ENCODE measurements at places on chromosomes 7 and 10.

- no peak for DNase-seq
These were observed 91.5 kb downstream of the NRP1 start for GRCh38 chr10:33242931-33243330.

- DNase-seq: no peak
These were observed 425.9 kb downstream of the LRMDA start for GRCh38 chr10:75857269-75857846.

DNA sequence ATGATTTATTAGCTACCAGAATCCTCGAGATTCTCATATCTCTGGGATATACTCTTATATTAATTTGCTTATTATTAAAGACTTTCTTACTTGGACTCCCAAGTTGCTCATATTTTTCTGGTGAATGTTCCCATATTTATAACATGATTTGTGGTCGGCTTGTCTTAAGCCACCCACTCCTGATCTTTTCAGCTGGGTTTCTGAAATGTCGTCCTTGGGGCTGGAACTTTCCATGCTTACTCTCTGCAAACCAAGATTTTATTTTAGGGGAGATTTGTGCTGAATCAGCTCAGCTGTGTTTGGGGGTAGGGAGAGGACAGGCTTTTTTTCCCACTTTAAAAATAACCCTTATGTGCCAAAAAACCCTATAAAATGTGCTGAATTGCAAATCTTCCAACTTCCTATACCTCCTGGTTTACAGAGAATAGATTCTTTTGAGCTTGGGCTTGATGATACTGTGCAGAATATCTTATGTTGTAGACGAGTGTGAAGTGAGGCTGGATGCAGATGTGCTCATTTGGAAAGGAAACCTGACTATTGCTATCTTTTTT, 162.1 kb downstream of the SND1 start:
- DNase-seq: no peak

GRCh38 chr10:46035923-46036849, 5.8 kb upstream of the NCOA4 start:
- DNase-seq: no peak

GRCh38 chr7:27635728-27636127, 27.0 kb downstream of the HIBADH start:
- no peak for DNase-seq

DNA sequence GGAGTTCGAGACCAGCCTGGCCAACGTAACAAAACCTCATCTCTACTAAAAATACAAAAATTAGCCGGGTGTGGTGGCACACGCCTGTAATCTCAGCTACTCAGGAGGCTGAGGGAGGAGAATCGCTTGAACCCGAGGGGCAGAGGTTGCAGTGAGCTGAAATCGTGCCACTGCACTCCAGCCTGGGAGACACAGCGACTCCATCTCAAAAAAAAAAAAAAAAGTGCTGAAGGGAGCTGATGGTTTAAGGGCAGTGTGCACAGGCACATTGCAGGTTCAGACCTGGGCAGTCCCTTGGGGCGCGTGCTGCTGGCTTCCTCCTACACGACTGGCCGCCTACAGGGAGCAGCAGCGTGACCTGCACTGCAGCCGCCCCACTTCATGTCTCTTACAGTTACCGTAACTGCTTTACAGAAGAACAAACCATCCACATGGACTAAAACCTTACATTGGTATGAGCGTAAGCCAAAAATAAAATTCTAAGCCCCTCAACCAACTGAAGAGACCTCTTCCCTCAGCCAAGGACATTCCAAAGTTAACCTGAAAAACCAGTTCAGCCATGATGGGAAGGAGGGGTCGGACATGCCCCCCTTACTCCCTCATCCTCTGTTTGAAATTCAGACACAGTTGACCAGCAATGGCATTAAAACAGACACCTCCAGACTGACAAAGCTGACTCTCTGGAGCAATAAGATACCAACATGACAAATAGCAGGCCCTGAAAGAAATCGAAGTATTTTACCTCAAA, 262.2 kb downstream of the ZMYND11 start:
- no peak for DNase-seq

- no peak for DNase-seq
These were observed 97.3 kb upstream of the MACROH2A2 start for GRCh38 chr10:69955211-69955805.

GRCh38 chr10:21315645-21316220, 209.7 kb downstream of the SKIDA1 start:
- no peak for DNase-seq

- no peak for DNase-seq
These were observed 62.4 kb upstream of the NANOS1 start for GRCh38 chr10:118967160-118967559.

GRCh38 chr10:50260791-50261281, 9.5 kb upstream of the ASAH2 start:
- no peak for DNase-seq

GRCh38 chr7:27159266-27160144, 3.0 kb upstream of the HOXA7 start:
- no peak for DNase-seq

DNA sequence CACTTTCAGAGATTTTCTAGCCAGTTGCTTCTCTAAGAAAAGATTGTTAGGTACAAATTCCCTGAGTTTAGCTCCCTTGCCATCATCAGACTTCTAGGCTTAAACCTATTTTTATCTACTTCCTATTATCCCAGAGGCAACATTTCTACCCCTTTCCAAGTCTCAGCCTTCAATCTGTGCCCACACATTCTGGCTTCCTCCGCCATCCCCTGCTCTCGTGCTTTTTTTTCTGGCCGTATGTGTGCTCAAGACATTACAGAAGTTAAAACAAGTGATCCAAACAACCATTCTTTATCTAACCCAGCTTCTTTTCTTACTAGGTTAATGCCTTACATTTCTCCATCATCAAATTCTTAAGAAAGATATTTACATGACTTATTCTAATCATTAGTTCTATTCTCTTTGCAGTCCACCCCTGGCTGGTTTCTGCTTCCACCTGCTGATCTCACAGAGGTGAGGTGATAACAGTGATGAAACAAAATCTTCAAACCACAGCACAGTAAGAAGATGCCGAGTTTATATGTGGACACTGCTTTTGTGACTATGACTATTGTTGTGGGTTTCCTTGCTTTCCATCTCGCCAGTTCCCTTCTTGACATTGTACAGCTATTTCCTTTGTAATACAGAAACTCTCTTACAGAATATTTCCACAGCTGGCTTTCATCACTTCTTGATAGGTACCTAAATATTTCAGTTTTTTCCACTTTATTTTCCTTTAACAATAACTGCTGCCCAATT, 18.3 kb upstream of the CDK6 start:
- no peak for DNase-seq

DNA sequence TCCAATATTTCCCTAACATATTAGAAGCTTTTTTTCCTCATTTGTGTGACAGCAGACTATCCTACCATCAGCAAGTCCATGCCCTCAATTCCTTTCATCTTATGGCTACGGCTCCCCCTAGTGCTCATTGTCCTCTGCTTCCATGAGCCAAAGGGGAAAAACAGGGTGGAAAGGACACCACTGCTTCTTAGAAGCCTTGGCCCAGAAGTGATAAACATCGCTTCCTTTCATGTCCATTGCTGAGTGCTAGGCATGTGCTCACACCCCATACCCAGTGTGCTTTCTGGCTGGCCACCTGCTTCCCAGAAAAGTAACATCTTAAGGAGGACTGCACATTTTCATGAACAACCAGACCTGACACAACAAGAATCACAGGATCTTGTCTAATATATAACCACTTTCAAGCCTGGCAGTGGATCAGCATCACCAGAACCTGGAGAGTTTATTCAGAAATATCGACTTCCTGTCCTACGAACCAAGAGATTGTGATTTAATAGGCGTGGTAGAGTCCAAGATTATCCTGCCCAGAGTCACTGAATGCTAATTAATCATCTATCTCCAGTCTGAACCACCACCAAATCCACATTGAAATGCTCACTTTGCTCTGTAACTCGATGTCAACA, 650.5 kb upstream of the SORCS1 start:
- no peak for DNase-seq

- DNase-seq: no peak
These were observed 901.8 kb upstream of the ZWINT start for GRCh38 chr10:57262892-57263291.

DNA sequence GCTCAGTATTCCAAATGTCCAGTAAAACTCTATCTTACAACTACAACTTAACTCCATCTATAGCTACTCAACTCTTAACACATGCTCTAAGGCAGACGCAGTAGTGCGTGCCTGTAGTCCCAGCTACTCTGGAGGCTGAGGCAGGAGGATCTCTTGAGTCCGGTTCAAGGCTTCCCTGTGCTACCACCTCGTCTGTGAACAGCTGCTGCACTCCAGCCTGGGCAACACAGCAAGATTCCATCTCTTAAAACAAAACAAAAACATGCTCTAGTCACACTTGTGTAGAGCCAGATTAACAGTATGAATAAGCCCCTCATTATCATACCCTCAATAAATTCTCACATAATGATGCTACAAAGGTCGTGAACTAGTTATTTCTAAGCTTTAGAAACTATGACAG, 3.6 kb downstream of the BAZ1B start:
- DNase-seq: no peak

DNA sequence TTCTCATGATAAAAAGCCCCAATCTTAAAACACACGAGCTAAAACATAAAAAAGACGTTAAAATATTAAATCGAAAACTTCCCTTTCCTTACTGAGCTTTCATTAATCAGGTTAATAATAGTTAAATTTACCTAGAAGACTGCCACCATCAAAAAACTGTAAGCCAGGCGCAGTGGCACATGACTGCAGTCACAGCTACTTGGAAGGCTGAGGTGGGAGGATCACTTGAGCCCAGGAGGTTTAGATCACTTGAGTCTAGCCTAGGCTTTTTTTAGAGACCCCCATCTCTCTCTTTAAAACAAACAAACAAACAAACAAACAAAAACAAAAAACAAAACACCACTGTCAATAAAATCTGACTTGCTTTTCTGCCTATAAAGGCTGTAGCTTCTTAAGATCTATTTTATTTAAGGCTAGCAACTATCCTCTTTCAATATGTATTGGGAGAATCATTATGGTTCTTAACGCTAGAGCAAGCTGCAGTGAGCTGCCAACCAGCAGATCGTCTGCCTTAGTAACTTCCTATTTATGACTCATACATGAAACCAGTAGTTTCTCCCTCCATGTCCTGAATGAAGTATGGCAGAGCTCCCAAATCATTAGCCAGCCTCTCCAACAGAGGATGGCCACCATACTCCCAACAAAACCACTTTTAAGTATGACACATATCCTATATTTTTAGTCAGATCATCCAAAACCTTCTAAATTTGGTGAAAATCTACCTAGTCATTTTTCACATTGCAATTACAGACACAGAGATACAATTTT, 163.7 kb downstream of the SRPK2 start:
- DNase-seq: no peak

DNA sequence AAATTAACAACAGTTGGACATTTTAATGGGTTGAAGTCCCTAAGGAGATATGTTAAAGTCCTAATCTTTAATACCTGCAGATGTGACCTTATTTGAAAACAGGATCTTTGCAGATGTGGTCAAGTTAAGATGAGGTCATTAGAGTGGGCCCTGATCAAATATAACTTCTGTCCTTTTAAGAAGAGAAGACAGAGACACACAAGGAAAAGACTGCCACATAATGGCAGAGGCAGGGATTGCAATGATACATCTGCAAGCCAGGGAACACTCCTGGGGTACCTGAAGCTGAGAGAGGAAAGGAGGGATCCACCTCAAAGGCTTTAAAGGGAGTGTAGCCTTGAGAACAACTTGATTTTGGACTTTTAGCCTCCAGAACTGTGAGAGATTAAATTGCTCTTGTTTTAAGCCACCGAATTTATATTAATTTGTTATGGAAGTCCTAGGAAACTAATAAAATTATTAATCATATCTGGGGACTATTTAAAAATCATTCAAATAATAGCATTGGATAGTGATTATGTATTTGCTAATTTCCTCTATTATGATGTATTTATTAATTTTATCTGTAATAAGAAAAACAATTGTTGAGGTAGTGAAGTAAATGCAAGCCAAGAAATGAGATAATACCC, 700.0 kb upstream of the PCDH15 start:
- no peak for DNase-seq

- DNase-seq: no peak
These were observed 59.0 kb downstream of the SYPL1 start for GRCh38 chr7:106053109-106053508.

DNA sequence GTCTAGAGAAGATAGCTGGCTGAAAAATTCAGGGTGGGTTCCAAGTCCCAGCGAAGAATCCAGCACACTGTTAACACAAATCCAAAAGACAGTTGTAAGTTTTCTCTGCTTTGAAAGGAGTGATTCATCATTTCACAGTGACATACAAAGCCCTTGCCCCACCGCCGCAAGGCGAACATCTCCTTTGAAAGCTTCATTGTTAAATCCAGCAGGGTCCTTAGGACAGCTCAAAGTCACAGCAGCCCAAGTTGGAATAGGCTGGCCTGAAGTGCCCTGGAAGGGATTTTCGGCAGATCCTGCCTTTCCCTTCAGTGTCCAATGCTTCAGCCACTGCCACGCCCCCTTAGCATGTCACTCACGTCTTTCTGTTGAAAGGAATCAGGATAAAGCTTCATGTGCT, 526.1 kb downstream of the CALN1 start:
- DNase-seq: no peak

GRCh38 chr7:148212731-148213130, 377.8 kb upstream of the C7orf33 start:
- no peak for DNase-seq

- DNase-seq: no peak
These were observed 47.3 kb upstream of the OIT3 start for GRCh38 chr10:72846238-72846637.

DNA sequence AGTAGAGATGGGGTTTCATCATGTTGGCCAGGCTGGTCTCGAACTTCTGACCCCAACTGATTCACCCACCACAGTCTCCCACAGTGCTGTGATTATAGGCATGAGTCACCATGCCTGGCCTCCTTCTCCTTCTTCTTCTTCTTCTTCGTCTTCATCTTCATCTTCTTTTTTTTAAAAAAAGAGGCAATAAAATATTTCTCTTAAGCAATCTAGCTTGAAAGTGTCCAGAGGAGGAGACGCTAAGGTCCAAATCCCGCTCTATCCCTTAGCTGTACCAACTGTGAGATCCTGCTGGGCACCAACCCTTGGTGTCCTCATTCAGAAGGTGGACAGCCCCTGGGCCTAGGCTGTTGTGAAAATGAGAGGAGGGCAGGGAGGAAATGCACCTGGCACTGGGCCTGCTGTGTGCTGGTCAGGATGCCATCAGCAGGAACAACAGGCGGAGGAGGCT, 13.9 kb upstream of the PSAP start:
- DNase-seq: no peak

- DNase-seq: no peak
These were observed 345.7 kb downstream of the THSD7A start for GRCh38 chr7:11486271-11486670.

DNA sequence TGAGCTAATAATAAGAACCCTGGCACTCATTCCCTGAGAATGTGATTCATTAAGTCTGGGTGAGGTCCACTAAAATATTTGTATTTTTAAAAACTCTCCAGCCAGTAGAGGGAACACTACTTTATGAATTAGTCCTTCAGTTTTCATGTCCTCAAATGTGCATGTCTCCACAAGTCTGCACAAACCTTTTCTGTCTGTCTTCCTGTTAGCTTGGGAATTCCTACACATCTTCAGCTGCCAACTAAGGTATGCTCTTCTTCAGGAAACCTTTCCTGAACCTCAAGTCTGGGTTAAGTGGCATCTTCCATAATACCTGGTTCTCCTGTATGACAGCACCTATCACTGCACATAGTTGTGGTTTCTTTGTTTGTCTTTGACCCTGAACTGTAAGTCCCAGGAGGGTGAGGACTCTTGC, 119.6 kb upstream of the MKX start:
- no peak for DNase-seq
